ENCODE measurements at places on chromosomes 5 and 9.

GRCh38 chr9:78462611-78463010 lies 165.7 kb downstream of the PSAT1 start:
- DNase-seq, result no peak

DNA sequence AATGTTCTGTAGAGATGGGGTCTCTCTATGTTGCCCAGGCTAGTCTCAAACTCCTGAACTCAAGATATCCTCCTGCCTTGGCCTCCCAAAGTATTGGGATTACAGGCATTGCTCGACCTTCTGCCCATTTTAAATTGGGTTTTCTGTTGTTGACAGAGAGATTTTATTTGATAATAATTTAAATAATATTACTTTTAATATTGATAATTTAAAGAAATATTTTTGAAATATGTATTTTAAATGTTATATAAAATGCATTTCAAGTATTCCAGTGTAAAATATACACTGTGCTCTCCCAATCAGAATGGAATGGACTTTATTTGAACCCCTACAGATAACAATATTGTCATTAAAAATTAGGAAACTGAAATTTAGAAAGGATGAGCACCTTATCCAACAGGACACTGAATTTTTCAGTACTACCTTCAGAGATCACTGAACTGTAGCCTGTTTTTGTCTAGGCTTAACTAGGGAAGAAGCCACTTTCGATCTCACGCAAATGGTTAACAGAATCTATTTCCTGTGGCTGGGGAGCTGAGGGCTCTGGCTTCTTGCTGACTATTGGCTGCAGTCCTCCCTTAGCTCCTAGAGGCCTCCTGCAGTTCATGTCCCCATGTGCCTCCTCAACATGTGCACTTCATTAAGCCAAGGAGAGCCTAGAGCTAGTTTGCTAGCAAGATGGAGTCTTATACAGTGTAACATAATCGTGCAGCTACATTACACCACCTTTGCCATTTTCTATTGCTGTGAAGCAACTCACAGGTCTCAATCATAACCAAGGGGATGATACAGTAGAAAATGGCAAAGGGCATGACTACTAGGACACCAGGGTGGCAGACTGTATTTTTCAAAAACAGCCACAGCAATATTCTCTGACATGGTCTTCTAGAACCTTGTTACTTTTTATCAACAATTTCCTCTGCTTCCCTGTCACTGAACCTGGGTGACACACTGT lies 150.0 kb downstream of the CDC42SE2 start:
- DNase-seq, result no peak

GRCh38 chr5:141475625-141476131 lies at the start of gene PCDHGC3:
PCDHGC3 (plus strand) TSS chr5:141475966; CDS start chr5:141476117, 151 bp downstream.
- DNase-seq, result no peak

GRCh38 chr5:65624571-65625555 lies at the start of the genes SHLD3 and TRAPPC13:
SHLD3 (plus strand) TSS chr5:65625027; CDS start chr5:65629588, 4,561 bp downstream.
TRAPPC13 (plus strand) TSS chr5:65625027; CDS start chr5:65625061, 34 bp downstream.
- peak; percentile 62 for DNase-seq

GRCh38 chr5:110386782-110387181 lies 339.7 kb downstream of the TMEM232 start:
- DNase-seq, result no peak

DNA sequence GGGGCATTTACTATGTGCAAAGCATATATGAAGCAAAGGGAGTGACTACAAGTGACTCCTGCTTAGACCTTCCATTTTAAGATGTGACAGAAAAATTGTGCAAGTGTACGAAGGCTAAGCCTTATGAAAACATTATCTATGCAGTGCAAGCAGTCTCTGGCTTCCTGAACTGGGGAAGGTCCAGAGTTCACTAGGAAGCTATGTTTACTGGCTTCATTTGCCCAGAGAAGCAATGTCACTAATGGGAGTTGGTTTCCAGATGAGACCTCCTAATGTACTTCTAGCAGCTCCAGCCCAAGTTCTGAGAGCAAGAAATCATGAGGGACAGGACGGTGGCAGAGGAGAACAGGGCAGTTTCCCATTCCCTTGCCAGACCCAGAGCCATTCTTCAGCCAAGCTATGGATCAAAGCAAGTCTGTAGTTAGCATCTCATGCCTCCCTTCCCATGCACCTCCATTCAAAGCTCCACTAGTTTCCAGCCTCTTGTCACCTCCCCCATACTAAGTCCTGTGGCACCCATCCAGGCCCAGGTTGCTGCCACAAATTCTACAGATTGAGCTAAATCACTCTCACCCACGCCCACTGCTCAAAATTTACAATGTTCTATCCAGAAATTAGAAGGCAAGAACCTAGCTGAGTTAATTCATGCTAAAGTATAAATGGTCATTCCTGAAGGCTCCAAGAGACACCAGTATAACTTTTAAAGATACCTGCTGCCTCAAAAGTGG lies 21.8 kb downstream of the MCTP1 start:
- DNase-seq, result no peak

DNA sequence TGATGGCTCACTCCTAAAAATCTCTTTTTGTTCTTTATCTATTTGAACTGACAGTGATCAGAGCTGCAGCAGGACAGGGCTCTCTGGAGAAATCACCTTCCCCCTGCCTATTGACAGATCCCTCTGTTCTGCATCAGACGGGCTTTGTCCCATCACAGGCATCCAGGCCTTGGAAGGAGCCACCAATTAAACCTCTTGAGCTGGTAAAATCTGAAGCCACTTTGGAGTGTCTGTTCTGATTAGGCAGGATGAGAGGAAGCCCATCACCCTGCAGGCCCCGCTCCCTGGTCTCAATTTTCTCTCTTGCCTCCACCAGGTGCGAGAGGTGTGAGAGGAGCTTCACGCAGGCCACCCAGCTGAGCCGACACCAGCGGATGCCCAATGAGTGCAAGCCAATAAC lies 97.7 kb downstream of the PRDM6 start:
- no peak for DNase-seq

DNA sequence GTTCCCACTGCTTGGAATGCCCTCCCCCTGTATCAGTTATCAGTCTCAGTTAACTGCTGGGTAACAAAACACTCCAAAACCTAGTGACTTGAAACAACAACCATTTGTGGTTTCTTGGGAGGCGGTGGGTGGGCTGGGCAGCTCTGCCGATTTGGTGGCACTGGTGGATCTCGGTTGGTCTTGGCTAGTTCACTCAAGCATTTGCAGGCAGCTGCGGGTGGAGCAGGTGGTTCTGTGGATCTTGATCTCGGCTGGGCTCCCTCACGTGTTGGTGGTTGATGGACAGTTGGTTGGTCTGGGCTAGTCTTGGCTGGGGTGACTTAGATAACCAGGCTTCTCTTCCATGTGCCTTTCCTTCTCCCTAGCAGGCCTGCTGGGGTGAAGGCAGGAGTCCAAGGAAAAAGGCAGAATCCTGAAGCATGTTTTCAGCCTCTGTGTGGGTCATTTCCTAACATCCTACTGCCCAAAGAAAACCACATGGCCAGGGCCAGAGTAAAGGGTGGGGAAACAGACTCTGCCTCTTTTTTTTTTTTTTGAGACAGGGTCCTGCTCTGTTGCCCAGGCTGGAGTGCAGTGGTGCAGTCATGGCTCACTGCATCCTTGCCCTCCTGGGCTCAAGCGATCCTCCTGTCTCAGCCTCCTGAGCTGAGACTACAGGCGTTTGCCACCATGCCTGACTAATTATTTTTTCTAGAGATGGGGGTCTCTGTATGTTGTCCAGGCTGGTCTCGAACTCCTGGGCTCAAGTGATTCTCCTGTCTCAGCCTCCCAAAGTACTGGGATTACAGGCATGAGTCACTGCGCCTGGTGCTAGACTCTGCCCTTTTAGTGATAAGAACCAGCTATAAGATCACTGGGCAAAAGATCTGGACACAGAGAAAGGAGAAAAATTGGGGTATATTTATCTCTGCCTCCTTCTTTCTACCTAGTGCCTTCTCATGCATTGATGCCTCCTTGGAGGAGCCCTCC lies 183.7 kb downstream of the RGS3 start:
- DNase-seq, result no peak

GRCh38 chr5:56306433-56307150 lies 73.5 kb upstream of the ANKRD55 start:
- no peak for DNase-seq

Data from activated CD8-positive, alpha-beta memory T cell treated with anti-CD3 and anti-CD28 coated beads for 4 hours (primary cell).